T-cell (primary cell): ENCODE measurements at places on chromosomes 4 and X. TPM values are rescaled to one million over a fixed set of nuclear protein-coding genes. Genes with fewer than 3 reads are reported as not detected.

DNA sequence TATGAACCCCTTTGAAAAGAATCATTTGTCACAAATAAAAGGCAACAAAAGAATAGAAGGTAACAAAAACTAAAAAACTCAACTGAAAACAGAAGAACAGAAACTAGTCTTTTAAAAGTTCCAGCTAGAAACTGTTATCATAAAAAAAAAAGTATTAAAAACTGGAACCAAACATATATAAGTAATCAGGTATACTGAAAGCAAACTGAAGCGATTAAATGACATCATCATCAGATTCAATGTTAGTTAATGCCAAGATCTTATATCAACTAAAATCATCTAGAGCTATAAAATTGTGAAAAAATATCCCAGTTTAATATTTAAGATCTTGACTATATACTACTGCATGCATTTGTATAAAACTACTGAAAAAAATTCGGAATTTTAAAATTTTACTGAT is 36.0 kb downstream of the CENPE start:
- DNase-seq: no peak

The PDE5A gene
- total RNA-seq: 2.3 TPM

DNA sequence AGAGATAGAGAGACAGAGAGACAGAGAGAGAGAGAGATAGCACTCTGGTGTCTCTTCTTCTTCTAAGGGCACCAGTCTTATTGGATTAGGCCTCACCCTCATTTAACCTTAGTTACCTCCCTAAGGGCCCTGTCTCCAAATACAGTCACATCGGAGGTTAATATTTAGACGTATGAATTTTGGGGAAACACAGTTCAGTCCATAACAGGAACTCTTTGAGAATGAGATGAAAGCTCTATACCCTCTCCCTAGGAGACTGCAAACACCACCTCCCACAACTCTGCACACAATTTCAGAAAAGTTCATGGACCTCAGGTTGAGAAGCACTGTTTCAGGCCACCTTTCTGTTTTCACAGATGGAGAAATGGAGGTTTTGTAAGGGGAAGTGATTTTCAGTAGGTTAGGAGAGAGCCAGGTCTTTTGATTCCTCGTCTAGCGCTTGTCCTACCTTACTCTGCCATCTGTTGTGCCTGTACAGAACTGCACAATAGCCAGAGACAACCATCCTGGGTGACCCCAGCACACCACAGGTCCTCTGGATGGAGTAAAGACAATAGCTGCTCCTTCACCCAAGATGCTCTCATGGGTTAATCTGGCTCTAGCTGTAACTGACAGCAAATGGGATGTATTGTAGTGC is 16.9 kb upstream of the LOC101059915 start:
- DNase-seq: no peak

The LGI2 gene
- total RNA-seq: not detected

DNA sequence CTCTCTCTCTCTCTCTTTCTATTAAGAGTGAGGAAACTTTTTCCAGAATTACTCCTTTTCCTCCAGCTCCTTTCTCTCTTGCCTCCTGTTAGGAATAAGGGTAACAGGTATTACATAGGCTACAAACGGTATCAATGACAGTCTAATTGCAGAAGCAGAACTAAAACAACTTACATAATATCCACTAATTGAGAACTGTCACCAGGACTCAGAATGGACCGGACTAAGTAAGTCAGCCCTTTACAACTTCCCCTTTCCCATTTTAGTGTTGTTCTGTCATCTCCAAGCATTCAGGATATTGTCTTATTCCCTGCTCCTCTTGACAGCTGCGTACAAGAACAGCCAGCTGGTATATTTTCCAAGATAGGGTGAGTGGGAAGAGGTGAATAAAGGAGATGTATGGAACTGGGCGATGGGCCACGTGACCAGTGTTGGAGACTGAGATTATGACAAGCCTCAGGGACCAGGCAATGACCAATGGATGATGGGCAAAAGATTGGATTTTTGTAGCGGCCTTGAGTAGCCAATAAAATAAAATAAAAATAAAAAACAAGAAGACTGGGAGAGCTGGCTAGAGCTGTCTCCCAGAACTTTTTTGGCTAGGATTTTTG is 2.3 kb upstream of the FNIP2 start:
- no peak for DNase-seq

- DNase-seq: no peak
These were observed 248.6 kb upstream of the VEGFC start for GRCh38 chr4:177041356-177041755.

- no peak for DNase-seq
These were observed 1.9 kb downstream of the SEC24D start for GRCh38 chr4:118834070-118834469.

- no peak for DNase-seq
These were observed 13.0 kb downstream of the NSDHL start for GRCh38 chrX:152843852-152844251.

GRCh38 chrX:133350751-133351150 is 64.5 kb downstream of the GPC4 start:
- DNase-seq: no peak

DNA sequence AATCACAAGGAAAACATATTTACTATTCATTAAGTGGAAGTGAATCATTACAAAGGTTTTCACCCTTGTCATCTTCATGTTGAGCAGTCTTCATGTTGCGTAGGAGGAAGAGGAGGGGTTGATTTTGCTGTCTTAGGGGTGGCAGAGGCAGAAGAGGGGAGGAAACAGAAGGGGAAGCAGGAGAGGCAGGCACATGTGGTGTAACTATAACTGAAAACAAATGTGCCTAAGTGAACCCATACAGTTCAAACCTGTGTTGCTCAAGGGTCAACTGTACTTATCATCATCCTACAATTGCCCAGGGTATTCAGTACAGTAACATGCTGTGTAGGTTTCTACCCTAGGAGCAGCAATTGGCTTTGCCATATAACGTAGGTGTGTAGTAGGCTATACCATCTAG is 47.2 kb downstream of the SYNPO2 start:
- DNase-seq: no peak

The COL4A6 gene
- total RNA-seq: not detected

DNA sequence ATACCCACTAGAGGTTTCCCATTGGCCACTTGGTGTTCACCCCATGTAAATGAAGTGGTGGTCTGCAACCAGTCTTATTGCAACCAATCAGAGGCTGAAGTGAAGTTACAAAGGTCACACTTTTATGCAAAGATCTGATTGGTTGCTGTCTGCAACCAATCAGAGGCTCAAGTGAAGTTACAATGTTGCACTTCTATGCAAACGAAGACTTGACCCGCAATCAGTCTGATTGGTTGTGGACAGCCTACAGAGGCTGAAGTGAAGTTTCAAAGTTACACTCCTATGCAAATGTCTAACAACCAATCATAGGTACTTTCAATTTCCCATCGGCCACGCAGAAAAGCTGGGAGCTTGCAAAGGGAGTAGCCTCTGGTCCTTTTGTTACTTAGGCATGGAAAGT is 22.3 kb upstream of the XPNPEP2 start:
- no peak for DNase-seq

GRCh38 chrX:34343001-34343400 is 210.9 kb upstream of the FAM47A start:
- DNase-seq: no peak

DNA sequence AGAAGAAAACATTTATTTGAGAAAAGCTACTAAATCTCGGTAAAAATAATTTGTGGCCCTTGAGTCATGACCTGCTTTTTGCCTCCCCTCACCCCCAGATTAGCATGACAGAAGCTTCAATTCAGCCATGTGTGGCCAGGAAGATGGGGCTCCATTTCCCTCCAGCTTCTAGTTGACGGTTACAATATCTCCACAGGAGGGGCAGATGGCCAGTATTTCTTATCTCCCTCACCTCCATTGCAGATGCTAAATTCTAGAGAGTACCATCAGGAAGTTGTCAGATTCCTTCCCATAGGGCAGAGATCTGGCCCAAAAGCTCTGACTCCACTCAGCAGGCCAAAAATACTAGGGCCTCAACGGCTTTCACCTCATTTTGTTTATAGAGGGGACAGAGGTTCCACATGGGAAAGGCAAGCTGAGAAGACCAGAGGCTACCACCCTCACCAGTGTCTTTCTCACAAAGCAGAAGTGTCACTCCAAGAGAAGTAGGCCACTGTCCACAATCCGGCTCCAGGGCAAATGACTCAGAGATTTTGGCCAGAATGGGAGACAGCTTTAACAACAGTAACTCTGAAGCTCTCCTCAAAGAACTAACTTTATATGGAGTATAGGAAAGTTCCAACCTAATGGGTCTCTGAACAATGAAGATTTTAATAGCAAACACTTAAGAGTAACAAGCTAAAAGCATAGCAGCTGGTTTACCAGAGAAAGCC is 108.3 kb downstream of the TBC1D19 start:
- no peak for DNase-seq

DNA sequence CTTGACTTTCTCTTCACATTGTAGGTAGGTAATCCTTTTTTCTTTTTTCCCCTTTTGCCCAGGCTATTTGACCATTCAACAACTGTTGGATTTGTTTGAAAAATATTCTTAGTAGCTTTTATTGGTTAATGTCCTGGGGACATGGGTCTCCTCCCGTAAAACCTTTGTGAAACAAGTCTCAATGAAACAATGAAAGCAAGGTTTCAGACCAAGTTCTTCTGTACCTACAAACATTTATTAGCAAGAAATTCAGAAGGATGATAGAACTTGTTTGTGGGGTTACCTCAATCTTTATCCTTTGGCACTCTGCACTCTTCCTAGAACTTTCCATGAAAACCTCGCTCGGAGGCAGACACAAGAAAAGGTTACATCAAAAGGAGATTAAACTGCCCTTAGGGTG is 190.7 kb upstream of the ANK2 start:
- DNase-seq: no peak

The TAF7L gene
- total RNA-seq: not detected

DNA sequence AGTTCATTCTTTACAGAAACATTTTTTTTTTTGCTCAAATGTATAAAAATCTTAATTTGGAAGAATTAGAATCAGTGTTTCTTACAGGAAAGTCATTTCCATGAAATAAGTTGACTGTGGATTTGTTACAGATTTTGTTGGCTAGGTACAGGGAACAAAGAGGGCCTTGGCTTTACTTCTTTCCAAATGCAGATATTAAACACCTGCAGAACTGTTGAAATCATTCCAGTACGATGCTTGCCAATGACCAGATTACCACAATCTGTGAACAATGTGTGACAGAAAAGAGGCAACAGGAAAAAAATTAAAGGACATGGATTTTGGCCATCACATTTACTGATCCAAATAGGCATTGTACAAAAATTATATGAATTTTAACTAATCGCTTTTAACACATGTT is 70.8 kb downstream of the ANXA10 start:
- no peak for DNase-seq

GRCh38 chrX:149458586-149458985 is 46.5 kb downstream of the IDS start:
- no peak for DNase-seq

The HS6ST2 gene
- not detected for total RNA-seq

GRCh38 chr4:2743518-2744445 is 12.4 kb downstream of the TNIP2 start:
- no peak for DNase-seq

DNA sequence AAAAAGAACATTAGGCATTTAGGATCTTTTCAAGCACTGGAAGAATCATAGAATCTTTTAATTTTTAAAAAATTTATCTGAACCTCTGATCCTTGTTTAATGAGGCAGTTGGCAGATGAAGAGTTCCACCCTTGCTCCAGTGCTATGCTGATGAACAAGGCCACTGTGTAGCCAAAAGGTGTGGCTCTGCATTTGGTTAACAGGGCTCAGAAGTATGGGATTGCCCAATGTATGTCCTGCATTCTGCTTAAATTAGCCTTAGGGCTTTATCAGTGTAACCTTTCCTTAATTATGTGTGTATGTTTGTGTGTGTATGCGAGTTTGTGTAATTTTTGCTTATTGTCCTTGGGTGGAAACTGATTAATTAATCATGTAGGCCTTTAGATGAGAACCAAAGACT is 43.3 kb upstream of the PPM1K start:
- DNase-seq: no peak

GRCh38 chr4:3301450-3302172 is 8.8 kb downstream of the RGS12 start:
- DNase-seq: no peak

The NONO gene
- 322 TPM for total RNA-seq

GRCh38 chr4:38189445-38189844 is 229.2 kb downstream of the PTTG2 start:
- no peak for DNase-seq

GRCh38 chr4:79308137-79308536 is 17.7 kb downstream of the NAA11 start:
- no peak for DNase-seq

DNA sequence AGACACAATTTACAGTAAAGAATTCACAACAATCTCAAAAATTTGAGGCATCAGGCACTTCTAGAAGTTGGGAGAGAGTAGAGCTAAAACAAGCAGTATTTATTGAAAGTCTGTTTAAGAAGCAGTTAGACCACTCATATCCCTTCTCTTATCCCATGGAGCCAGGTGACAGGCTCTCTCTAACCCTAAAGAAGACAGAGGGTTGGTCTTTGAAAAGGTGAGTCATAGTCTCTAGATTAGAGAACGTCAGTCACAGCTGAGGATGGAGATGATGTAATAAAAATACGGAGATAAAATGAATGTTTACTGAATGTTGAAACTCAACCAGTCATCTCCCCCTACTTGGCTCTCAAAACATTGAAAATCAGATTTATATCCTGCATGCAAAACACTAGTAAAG is 223.8 kb downstream of the CHIC2 start:
- no peak for DNase-seq

GRCh38 chr4:28101583-28101982 is 1240.9 kb downstream of the STIM2 start:
- DNase-seq: no peak

The PLXNA3 gene
- 85.3 TPM for total RNA-seq

- DNase-seq: no peak
These were observed 924 bp downstream of the EPHA5 start for GRCh38 chr4:65669111-65670019.

GRCh38 chr4:88964450-88964849 is 92.5 kb downstream of the FAM13A start:
- DNase-seq: no peak

DNA sequence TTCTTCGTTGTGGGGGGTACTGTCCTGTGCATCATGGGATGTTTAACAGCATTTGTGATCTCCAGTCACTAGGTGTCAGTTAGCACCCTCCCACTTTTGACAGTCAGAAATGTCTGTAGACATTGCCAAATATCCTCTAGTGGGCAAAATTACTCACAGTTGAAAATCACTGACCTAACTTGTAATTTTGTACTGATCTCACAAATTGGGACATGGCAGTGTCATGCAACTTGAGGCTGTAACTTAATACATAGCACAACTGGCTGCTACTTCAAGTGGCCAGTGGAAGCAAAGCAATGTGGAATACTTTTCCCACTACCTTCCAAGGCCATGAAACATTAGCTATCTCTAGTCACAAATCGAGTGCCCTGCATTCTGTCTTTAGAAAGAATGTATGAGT is 23.2 kb upstream of the TSPAN7 start:
- no peak for DNase-seq

The SATL1 gene
- not detected for total RNA-seq
